ENCODE measurements at places on chromosomes 16 and 17. TPM values are rescaled to one million over a fixed set of nuclear protein-coding genes. Genes with fewer than 3 reads are reported as not detected.

Gene TMEM92
- not detected for total RNA-seq

Gene NPIPA5
- 1.3 TPM for total RNA-seq

Gene SDR42E1
- total RNA-seq = 0.46 TPM

Gene SBK1
- total RNA-seq = 0.32 TPM

Gene PPP1R1B
- not detected for total RNA-seq

Gene PPP1R27
- not detected for total RNA-seq

Gene IRX6
- not detected for total RNA-seq

Gene FBXW10
- total RNA-seq = not detected

Gene TNP2
- not detected for total RNA-seq

Gene TMIGD1
- not detected for total RNA-seq

Gene HSD17B2
- 1.9 TPM for total RNA-seq

Gene RAB37
- total RNA-seq = 0.46 TPM

Gene NKD1
- under 0.01 TPM for total RNA-seq

Gene TMEM100
- total RNA-seq = 0.97 TPM

Gene ACOX1
- 45.1 TPM for total RNA-seq

Gene KIF19
- total RNA-seq = not detected

Gene PDILT
- not detected for total RNA-seq

Gene SMIM36
- total RNA-seq = not detected

Gene RSAD1
- total RNA-seq = 19.6 TPM

Gene KRTAP4-6
- not detected for total RNA-seq

Gene FASN
- 83.8 TPM for total RNA-seq

Gene CCL1
- not detected for total RNA-seq

Gene RRN3
- 45.3 TPM for total RNA-seq

Gene ZNF423
- total RNA-seq = 1.3 TPM

Gene CAPNS2
- total RNA-seq = 0.97 TPM

Gene OTOP3
- total RNA-seq = not detected

Gene CNTNAP1
- total RNA-seq = 2.6 TPM

Gene STX1B
- under 0.01 TPM for total RNA-seq

Gene FBXO39
- 0.61 TPM for total RNA-seq

Gene SDR42E2
- total RNA-seq = not detected

Gene TRPV3
- not detected for total RNA-seq

Gene LRRC37A
- total RNA-seq = 1.1 TPM

Gene CRISPLD2
- 0.61 TPM for total RNA-seq

Gene MEOX1
- not detected for total RNA-seq

Gene PLXDC1
- total RNA-seq = not detected

Gene NPIPA1
- 12.3 TPM for total RNA-seq

Gene CASKIN2
- 7.0 TPM for total RNA-seq

Gene NPW
- 2.0 TPM for total RNA-seq
